DMS53 (cell line): ENCODE measurements at places on chromosomes 5 and 9.

DNA sequence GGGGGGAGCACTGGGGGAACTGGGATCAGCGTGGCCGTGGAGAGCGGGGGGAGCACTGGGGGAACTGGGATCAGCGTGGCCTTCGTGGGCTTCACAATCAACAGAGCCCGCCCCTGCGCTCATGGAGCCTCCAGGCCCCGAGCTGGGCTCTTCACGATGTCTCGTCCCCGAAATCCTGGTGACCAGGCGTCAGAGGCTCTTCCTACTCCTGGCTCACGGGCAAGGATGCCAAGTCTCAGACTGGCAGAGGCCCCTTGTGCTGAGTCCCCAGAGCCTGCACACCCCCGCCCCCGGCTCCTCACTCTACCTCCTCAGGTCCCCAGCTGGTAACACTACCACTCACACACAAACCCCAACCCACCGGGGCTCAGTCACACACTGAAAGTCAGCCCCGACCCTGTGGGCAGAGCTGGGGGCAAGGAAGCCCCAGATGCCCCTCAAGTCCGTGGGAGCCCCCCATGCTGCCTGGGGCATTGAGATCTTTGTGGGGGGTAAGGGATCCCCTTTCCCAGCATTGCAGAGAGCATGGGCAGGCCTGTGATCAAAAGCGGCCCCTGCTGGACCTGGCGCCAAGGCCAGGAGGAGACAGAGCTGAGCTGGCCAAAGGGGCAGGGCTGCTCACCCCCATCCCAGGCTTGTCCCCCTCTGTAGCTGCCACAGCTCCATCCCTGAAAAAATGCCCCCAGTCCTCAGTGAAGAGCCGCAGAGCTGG lies 26.7 kb downstream of the LHX3 start:
- no peak for DNase-seq

GRCh38 chr9:110801426-110801825 lies 132.8 kb downstream of the MUSK start:
- DNase-seq, result no peak

- peak; percentile 35 for DNase-seq
These were observed 15.7 kb downstream of the NUDT12 start for GRCh38 chr5:103546858-103547257.

DNA sequence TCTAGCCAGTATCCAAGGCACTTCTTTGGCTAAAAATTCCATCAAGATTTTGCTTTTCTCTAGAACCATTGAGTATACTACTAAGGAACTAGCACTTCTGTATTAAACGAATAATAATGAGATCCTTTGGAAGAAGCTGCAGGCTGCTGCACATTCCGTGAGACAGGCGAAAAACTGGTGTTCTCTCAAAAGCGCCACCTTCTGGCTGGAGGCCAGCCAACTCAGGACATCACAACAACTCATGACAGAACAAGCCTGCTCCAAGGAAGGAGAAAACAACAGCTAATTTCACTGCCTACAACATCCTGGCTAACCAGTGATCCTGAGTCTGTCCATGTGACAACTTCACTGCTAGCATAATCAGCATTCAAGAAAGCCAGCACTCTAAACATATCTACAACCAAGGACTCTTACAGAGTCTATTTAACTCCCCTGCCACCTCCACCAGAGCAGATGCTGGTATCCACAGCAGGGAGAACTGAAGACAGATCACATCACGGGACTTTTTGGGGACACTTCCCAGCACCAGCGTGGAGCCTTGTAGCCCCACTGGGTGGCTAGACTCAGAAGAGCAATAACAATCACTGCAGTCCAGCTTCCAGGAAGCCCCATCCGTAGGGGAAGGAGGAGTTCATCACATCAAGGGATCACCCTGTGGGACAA lies 150.5 kb downstream of the YTHDC2 start:
- DNase-seq, result peak; percentile 52

- no peak for DNase-seq
These were observed 391.3 kb downstream of the SLCO4C1 start for GRCh38 chr5:101904736-101905135.

DNA sequence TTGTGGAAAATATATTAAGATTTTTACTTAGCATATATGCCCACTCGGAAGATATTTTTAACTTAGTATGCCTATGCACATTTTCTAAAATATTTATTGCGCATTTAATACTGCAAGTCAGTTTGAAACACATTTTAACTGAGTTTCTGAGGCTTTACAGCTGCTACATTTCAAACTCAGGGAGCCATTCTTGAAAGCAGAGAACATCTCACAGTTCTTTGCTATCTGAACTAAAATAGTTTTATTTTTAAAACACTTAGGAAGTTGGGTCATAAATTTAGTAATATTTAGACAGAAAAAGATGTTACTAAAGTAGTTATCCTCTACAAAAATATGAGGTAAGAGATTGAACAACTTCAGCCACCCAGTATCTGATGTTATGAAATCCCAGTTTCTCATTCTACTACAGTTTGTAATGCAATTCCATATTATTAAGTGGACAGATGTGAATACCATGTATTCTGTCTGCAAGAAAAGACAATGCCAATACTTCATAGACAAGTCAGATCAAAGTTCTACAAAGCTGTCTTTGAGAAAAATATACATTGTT lies 409.9 kb upstream of the EDIL3 start:
- DNase-seq, result no peak

DNA sequence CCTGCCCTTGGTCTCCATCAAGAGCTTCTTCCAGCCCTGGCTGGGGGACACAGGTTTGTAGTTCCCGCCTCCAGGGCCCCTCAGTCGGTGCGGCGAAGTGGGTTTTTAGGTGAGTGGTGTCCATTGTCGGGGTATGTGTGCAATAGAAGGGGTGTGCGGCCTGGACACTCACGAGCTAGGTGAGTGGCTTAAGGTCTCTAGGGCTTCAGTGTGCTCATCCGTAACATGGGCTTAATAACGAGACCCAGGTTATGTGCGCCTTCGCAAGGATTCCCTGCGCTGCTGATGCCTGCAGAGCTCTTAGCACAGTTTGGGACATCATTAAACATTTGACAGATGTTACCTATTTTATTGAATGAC lies 656 bp downstream of the CEP78 start:
- peak; percentile 63 for DNase-seq

- DNase-seq, result no peak
These were observed 50.4 kb downstream of the EPB41L4B start for GRCh38 chr9:109270441-109270840.

GRCh38 chr5:145015146-145015545 lies 820.0 kb downstream of the PRELID2 start:
- no peak for DNase-seq

DNA sequence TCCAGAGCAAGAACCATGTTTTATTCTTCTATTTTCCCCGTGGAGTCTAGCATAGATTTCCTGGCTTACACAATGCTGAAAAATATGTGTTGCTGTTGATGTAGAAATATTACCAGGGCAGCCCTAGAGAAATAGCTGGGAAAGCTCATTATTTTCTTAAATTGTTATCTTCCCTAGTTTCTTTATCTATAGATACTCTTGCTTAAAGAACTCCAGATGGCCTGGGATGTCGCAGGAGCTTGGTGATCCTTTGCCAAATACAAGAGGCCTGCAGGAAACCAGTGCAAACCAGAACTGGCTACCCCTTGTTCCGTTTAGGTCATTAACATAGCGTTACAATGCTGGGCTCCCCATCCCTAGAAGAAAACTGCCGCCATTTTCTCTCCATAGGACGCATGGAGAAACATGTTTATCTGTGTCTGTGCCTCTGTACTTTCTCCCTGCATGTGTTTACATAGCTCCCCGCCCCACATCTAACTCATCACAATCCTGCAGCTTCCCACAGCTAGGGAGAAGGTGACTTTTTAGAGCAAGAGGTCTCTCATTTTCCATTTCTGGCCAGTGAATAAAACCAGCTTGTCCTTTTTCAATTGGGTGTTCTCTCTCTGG lies 6.4 kb downstream of the PRLR start:
- no peak for DNase-seq

- DNase-seq, result no peak
These were observed 74.6 kb upstream of the HSPA9 start for GRCh38 chr5:138649775-138650174.
